Transverse colon (tissue), 4 donors: ENCODE measurements at places on chromosomes 6 and 20.

DNA sequence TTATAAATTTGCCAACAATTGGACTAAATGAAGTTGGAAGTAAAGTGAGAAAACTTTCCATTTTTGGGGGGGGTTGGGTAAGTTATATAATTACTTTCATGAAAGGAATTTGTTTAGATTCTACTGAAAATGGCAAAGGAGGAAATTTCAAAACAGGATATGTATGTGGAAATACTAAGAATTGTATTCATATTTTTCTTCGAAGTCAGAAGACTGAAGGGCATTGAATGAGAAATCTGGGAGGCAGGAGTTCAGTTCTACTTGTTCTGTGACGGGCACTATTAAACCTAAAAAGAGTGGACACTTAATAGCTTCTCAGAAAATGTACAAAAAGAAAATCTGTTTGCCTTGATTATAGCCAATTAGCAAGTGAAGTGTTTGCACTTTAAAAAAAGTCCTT lies 114.7 kb downstream of the PRIM2 start:
- DNase-seq, result no peak

DNA sequence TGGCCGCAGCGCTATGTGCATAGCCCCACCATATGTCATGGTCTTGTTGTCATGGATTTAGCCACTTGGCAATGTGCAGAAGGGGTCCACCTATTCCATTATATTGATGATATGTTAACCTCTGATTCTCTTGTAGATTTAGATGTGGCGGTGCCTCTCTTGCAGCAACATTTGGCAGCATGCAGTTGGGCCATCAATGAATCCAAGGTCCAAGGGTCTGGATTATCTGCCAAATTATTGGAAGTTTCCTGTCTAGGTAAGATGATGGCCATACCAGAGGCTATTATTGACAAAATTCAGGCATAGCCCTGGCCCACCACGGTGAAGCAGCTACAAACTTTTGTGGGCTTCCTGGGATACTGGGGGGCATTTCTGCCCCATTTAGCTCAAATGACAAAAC lies 31.4 kb downstream of the HDDC2 start:
- DNase-seq, result no peak

DNA sequence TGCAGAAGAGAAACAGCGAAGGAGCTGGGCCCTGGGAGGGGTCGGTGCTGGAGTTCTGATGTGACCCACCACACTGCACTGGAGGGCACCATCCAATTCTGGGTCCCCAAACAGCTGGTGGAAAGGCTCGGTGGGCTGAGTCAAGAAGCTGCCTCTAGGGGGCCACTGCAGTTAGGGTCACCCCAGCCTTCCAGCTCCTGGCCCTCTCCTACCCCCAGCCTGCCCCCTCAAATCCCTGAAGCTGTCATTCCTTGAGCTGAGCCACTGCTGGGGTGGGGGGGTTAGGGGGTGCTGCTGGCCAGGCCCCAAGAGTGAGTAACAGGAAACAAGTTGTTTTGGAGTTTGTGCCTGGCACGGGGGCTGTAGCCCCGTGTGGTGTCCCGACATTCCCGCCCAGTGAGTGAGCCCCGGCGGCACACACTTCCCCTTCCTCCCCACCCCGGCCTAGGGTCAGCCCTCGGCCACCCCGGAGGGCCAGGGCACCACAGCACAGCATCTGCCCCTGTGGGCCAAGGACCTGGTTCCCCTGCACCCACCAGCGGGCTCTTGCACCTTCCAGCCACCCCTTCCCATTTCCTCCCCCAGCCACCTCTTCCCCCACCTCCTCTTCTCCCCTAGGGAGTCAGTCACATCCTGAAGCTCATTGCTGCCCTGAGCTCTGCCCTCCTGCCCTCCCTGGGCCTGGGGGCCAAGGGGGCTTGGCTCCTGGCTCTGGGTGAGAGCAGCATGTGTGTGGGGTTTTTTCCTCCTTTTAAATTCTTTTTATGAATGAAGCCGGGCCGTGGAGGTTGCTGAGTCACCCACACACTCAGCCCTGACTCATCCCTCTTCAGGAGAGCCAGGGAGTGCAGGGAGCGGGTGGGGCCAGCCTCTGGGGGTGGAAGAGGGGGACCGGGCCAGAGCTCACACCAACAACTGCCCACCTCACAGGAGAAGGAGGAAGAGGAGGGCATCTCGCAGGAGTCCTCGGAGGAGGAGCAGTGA lies 4.6 kb downstream of the SMIM29 start:
- peak; percentile 57 for DNase-seq

DNA sequence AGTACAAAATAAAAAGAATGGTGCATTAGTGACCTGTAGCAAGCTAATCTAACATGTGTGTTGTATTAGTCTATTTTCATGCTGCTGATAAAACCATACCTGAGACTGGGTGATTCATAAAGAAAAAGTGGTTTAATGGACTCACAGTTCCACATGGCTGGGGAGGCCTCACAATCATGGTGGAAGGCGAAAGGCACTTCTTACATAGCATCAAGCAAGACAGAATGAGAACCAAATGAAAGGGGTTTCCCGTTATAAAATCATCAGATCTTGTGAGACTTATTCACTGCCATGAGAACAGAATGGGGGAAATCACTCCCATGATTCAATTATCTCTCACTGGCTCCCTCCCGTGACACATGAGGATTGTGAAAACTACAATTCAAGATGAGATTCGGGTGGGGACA lies 45.4 kb upstream of the AIG1 start:
- no peak for DNase-seq

GRCh38 chr6:16712255-16712930 lies 48.9 kb downstream of the ATXN1 start:
- DNase-seq, result no peak

DNA sequence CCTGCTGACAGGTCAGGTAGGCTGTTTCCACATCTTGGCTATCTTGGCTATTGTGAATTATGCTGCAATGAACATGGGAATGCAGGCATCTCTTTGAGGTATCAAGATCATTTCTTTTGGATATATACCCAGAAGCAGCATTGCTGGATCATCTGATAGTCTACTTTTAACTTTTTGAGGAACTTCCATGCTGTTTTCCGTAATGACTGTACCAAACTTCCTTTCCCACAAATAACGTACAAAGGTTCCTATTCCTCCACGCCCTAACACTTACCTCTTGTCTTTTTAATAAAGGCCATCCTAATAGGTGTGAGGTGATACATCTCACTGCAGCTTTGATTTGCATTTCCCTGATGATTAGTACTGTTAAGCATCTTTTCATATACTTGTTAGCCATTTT lies 338.7 kb upstream of the RUNX2 start:
- DNase-seq, result no peak

DNA sequence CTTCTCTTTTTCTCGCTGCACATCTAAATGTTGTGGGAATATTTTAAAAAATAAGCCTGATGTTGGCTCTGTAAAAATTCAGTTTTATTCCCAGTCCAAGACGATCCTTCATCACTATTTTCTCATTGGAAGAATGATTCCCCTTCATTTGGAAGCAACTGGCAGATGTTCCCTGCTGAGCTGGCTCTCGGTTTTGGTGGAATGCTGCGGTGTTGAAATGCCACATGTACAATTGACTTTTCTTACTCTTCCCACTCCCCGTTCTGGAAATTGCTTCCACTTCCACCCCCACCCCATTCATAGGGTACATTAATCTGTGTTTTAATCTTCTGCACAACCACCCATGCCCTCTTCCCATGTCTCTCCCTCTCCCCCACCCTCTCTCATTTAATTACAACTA lies 496.3 kb upstream of the MAP3K7 start:
- DNase-seq, result no peak

- no peak for DNase-seq
These were observed 145.6 kb downstream of the JARID2 start for GRCh38 chr6:15391500-15391899.

DNA sequence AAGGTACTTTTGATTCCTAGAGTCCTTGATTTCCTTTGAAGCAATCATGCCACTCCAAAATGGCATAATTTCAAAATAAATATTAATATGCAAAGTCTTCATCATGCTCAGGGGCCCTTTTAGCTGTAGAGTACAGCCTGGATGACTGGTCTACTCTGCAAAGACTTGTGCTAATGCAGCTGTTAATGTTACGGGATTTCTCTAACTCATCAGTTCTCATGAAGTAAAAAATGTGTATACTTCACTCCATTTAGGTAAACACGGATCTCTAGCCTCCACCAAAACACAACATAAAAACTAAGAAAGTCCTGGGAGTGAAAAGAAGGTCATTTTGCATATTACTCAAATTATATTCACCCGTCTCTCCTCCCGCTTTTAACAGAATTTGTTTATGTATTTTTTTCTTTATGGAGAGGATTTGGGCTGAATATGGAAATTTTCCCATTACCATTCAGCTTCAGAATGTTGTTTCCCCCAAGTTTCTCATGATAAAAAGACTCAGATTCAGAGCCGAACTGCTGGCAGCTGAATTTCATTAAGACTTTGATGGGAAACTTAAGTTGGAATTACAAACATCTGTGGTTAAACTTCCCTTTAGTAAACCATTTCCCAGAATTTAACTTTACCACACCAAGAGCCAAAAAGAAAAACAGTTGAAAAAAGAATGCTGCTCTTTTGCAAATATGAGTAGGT lies 8.7 kb downstream of the LAMA4 start:
- no peak for DNase-seq

- no peak for DNase-seq
These were observed 75.0 kb downstream of the CEP57L1 start for GRCh38 chr6:109170333-109170732.

GRCh38 chr6:148864941-148865340 lies 118.1 kb downstream of the UST start:
- no peak for DNase-seq

DNA sequence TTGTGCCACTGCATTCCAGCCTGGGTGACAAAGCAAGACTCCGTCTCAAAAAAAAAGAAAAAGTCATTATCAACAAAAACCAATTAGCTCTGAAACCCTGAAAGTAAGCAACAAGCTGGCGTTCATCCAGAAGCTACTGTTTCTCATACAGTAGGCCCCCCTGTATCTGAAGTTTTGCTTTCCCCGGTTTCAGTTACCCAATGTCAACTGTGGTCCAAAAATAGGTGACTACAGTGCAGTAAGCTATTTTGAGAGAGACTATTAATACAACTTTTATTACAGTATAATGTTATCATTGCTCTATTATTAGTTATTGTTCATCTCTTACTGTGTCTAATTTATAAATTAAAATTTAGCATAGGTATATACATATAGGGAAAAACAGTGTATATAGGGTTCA lies 135.1 kb downstream of the KIF16B start:
- no peak for DNase-seq

- no peak for DNase-seq
These were observed 65.3 kb downstream of the MKKS start for GRCh38 chr20:10368702-10369041.

GRCh38 chr6:144265061-144265357 lies 20.1 kb upstream of the UTRN start:
- no peak for DNase-seq

GRCh38 chr6:105251689-105252088 lies 71.9 kb upstream of the POPDC3 start:
- DNase-seq, result no peak

DNA sequence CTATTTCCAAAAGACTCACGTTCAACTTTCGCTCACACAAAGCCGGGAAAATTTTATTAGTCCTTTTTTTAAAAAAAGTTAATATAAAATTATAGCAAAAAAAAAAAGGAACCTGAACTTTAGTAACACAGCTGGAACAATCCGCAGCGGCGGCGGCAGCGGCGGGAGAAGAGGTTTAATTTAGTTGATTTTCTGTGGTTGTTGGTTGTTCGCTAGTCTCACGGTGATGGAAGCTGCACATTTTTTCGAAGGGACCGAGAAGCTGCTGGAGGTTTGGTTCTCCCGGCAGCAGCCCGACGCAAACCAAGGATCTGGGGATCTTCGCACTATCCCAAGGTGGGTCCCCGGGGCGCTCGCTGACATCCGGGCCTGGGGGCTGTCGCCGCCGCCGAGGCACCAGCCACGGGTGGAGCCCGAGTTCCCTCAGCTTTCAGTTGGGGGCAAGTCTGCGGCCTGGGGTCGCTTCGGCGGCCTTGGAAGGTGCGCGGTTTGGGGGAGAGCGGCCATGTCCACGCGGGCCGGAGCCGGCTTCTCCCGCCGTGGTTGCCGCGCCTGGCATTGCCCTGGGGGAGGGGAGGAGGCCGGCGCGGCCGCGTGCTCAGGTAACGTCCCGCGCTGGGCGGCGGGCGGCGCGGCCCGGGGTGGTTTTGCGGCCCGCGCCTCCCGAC lies 429 bp downstream of the AMD1 start:
- peak; percentile 63 for DNase-seq

DNA sequence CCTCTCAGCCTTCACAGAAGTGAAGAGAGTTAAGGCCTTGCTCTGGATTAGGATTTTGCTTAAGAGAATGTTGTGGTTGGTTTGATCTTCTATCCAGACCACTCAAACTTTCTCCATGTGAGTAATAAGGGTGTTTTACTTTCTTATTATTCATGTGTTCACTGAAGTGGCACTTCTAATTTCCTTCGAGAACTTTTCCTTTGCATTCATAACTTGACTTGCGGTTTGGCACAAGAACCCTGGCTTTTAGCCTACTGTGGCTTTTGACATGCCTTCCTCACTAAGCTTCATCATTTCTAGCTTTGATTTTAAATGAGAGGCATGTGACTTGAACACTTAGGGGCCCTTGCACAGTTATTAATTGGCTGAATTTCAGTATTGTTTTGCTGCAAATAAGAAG lies 166.1 kb upstream of the OPRM1 start:
- DNase-seq, result no peak

GRCh38 chr6:11773013-11773412 lies 5.6 kb downstream of the ADTRP start:
- DNase-seq, result no peak

- DNase-seq, result no peak
These were observed 15.2 kb upstream of the PRR18 start for GRCh38 chr6:166323395-166323794.

DNA sequence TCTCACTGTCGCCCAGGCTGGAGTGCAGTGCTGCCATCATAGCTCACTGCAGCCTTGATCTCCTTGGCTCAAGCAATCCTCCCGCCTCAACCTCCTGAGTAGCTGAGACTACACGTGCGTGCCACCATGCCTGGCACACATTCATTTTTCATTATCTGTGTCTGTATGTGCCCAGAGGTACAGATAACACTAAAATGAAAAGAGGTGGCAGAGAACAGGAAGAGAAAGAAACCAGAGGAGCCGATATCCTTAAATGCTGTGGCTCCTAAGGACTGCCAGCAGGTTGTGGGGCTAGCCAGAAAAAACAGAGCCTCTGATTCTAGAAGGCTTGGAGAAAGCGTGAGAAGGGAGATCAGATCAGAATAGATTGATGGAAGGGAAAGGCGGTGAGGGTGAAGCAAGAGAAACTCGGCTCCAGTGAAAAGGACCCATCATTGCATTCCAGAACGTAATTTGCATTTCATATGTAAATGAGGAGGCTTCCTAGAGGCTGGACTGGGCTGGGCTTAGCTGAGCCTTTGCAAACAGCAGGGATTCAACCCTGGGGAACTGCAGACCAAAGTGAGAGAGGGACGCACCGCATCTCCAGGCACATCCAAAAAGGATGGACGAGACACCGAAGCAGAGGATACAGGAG lies 64.2 kb downstream of the GCNT2 start:
- DNase-seq, result no peak

DNA sequence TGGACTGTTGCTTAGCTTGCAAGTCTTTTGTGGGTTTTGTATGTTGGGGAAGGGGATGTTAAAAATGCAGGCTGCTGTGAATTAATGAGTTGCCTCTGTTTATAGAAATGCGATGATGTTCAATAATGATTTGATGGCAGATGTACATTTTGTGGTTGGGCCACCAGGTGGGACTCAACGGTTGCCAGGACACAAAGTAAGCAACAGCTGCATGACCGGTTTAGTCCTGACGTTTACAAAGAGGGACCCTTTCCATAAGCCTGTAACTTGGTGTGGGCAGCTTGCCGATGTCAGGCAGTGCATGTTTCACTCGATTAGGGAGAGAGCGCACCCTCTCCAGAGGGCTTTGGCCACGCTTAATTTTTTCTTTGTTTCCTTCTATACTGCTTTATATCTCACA lies 1.3 kb downstream of the BTBD3 start:
- DNase-seq, result no peak
